ENCODE measurements at places on chromosomes 3 and 15.

DNA sequence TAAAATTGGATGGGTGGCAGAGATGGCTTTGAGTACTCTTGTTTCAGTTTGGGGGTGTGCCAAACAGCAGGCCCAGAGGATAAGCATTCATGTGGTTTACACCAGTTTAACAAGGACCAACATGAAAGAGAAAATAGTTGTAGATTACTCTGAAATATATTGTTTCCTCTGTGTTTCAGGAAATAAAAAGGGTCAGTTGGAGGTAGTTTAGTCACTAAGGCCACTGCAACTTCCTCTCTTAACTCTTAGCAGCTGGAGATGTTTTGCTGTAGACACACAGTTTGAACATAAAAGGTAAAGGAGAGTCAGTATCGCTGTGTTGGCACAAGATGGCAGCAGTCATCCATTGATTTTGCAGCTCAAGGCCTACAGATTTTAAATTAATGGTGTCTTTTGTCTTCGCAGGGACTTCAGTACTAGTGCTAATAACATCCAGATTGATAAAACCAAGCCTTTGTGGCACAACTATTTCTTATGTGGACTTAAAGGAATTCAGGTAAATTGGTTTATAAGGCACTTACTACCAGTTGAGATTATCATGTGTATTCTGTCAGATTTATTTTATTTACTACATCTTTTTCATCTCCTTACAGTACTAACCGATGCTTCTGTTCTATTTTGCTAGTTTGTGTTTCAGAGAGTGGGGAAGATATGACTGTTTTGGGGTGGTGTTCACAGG, 65.5 kb downstream of the GALK2 start:
- DNase-seq, result peak; percentile 55

DNA sequence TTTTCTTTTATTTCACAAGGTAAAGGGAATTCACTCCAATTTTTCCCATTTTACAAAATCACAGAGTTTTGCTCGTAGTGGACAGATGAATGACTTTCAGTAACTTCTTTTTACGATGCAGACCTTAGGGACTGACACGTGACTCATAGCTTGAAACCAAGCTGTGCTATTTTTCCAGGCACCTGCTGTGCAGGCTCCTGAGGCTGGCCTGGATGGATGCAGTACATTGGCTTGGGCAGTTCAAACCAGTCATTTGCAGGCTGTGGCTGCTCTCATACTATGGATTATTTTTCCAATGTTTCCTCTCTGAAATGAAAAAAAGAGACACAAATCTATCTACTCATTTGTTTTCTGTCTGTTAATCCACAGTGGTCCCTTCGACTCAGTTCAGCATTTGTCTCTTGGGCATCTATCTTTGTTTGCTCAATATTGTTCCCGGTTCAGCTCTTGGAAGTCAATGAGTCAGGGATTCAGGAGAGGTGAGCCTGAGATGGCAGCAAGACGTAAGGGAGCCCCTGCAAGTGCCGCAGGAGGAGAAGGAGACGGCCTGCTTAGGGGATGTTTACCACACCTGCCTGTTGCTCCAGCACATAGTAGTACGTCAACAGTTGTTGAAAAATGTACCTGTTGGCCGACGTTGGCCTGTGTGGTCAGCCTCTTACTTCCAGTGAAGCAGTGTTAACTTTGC, 92.8 kb downstream of the SV2B start:
- no peak for DNase-seq

GRCh38 chr15:52238149-52238548, 47.0 kb upstream of the GNB5 start:
- DNase-seq, result no peak

- DNase-seq, result no peak
Measured at GRCh38 chr15:39364721-39365120, 216.2 kb upstream of the THBS1 start.

GRCh38 chr3:72661115-72661457, 187.2 kb downstream of the SHQ1 start:
- DNase-seq, result no peak
